Activated naive CD4-positive, alpha-beta T cell treated with anti-CD3 and anti-CD28 coated beads, Interleukin-2, amount 50 U/mL, for 72 hours (primary cell): ENCODE measurements at places on chromosomes 2 and 18. TPM values are rescaled to one million over a fixed set of nuclear protein-coding genes. Genes with fewer than 3 reads are reported as not detected.

- no peak for DNase-seq
Measured at GRCh38 chr2:64288321-64289193, 144.3 kb upstream of the PELI1 start.

DNA sequence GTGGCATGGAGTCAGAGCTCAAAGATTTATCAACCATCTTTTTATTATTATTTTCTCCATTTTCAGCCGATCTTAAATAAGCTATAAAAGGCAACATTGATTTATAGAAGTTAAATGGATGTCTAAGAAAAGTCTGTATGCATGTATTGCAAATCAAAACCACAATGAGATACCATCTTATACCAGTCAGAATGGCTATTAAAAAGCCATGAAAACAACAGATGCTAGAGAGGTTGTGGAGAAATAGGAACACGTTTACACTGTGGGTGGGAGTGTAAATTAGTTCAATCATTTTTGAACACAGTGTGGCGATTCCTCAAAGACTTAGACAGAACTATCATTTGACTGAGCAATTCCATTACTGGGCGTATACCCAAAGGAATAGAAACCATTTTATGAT is 731.0 kb downstream of the CNTNAP5 start:
- DNase-seq = no peak

DNA sequence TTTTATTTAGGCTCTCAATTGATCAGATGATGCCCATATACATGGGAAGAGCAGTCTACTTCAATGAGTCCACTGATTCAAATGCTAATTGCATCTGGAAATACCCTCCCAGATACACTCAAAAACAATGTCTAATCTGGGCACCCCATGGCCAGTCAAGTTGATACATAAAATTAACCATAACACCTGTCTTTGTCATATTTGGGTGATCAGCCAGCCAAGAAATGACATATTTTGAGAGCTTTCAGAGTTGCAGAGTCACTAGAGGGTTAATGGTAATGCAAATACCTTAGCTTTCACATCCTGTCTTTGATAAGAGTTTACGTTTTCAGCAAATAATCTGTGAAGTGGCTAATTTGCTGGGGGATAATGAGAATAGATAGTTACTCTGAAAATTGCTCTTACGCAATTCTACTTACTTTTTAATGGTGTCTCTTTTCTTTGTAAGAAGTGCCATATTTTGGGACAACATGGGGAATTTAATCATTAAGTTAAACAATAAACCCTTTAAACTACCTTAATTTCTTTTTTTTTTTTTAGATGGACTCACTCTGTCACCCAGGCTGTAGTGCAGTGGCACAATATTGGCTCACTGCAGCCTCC is 49.1 kb downstream of the CCDC195 start:
- DNase-seq = no peak

The GPR155 gene
- 18.5 TPM for total RNA-seq

The INO80B gene
- total RNA-seq = 50.3 TPM

The NCKAP5 gene
- total RNA-seq = not detected
